AG08396 (cell line): ENCODE measurements at places on chromosomes 5 and 9.
A peak's percentile ranks its signal among the peaks of the same experiment; 100 is the strongest.

- no peak for DNase-seq
These were observed 212.5 kb downstream of the NNT start for GRCh38 chr5:43815497-43815896.

DNA sequence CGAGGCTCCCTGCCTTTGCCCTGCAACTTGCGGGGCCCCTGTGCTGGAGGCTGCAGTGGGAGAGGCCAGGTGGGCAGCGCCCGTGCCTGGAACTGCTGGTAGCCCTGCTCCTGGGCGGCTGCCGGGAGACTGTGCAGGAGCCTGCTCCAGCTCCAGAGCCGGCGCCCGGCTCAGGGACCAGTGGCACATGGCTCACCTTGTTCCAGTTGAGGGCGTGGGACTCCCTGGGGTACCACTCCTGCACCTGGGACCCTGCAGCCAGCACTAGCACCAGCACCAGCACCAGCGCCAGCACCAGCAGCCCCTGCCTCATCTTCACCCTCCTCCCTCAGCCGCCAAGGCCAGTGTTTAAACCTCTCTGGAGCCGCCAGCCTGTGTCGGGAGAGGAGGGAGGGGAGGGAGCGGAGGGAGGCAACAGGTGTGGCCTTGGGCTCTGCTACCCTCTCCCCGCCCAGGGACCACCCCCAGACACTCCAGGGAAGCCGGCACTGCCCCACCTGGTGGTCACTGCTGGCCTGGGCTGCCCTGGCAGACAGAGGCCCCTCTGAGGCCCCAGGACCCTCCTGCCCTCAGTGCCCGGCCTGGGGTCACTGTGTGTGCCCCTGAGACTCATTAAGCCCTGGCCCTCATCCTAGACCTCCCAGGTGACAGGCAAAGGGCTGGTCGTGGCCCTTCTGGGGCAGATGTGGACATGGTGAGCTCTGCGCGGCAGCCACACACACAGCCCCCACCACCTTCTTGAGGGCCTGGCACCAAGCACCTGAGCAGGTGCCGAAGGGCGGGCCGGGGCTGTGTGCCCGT lies at the start of gene LCN10:
Gene LCN10, minus strand, starts transcription at position 350 of the 801 bp plus-strand sequence. Its CDS starts 37 bp downstream, at position 313.
- no peak for DNase-seq

DNA sequence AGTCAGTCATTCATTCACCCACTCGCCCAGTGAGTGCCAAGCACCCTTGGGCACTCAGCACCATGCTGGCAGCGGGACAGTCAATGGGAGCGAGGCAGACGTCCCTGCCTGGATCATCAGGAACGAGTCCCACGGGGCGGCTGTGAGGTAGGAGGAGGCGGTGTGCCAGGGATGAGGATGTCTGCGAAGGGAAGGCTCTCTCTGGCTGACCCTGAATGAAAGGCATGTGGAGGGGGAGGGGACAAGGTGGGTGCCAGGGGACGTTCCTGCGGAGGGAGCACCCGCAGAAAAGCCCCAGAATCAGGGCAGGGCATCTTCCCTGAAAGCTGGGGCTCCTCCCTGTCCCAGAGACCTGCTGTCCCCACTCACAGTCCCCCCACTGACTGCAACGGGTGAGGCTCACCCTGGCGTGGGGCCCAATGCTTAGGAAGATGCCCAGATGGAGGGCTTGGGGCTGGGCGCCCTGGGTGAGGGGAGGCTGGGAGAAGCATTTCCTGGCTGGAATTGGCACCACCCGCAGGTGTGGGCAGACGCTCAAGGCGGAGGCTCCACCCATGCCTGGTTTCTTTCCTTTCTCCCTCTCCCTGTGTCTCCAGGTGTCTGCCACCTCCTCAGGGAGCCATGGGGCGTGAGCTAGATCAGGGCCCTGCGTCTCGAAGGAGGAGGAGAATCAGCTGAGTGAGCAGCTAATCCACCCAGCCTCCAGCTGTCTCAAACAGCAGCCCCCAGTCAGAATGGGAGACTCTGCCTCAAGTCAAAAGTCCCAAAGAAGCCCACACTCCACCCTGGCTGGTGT lies 179.0 kb upstream of the PPP1R26 start:
- no peak for DNase-seq

- DNase-seq = peak; percentile 24
These were observed 110.7 kb downstream of the NR6A1 start for GRCh38 chr9:124660341-124660801.

DNA sequence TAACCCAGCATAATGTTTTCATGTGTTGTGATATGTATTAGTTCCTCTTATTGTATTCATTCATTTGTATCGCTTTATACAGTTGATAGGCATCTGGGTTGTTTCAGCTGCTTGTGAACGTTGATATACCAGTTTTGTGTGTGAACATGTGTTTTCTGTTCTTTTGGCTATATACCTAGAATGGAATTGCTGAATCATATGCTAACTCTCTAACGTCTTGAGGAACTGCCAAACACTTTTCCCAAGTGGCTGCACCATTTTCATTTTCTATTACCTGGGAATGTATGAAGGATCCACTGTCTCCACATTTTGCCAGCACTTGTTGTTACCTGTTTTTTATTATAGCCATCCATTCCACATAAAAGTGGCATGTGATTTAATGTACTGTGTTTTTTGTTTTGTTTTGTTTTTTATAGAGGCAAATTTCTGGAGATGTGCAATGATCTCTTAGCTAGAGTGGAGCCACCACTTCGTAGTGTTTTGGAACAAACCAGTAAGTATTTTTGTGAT lies 34.6 kb downstream of the HSPA4 start:
- no peak for DNase-seq

DNA sequence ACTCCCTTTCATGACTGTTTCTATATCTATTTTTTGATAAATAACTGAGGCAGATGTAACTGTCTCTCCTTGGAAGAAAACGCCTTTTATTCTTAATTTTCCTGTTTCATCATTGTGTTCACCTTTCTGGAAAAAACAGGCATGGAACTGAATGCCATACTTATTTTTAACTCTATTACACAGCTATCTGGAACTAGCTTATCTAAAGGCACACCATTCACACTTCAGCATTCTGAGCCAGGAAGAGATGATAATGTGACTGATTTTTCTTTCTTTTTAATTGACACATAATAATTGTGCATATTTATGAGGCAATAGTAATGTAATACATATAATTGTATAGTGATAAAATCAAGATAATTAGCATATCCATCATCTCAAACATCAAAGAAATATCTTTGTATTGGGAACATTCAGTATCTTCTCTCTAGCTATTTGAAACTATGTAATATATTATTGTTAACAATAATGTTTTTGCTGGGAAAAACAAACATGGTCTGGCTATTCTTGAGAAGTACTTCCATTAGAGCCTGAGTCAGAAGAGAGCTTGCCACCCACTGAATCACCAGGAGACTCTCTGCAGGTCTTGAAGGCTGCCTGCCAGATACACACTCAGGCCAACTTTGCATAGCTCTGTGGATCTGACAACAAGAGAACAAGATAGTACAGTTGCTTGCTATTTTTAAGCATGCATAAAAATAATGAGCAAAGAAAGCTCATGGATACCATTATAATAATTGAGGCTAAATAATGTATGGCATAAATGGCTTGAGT lies 501.0 kb upstream of the EDIL3 start:
- DNase-seq = no peak

- peak; percentile 67 for DNase-seq
These were observed 91.5 kb upstream of the NFIL3 start for GRCh38 chr9:91515074-91515687.
